Endothelial cell (in vitro differentiated cells): ENCODE measurements at places on chromosomes 6 and 20.

DNA sequence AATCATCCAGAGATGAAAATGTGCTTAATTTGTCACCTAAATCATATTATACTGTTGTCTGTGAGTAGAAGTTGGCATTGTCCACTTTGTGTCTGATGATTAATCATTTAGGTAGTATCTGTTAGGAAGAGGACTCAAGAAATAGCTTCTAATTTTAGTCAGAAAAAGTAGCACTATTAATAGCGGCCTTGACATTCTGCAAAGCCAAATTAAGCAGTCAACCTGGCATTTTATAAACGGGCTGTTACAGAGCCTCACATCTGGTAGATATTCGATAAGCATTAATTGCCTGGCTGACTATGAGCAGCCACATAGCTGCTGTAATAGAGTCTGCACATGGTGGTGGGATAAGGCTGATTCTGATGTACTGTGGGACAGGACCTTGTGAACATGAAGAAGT, 99.5 kb downstream of the KLHL32 start:
- no peak for DNase-seq

DNA sequence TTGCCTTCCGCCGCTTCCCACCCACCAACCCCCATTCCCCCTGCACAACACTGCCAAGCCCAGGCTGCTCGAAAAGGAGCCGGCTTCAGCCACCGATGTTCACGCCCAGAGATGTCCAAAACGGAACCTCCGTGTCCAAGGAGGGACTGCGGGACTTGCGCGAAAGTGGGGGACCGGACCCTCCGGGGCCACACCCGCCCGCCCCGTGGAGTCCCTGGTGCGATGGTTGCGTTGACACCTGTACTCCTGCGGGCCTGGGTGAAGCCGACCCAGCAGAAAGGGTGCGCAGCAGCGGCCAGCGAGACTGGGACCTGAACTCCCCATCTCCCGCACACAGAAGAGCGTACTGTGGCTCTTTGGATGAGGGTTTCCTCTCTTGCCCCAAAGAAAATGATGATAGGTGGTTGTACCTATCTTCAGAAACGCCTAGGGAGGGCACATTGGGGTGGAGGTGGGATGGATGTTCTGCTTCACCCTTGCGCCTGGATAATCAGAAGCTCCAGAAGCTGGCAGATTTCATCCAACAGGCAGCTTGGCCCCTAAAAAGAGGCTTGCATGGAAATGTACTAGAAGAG, 1.9 kb upstream of the VGLL2 start:
- DNase-seq: no peak

GRCh38 chr6:83853178-83854000, at the start of gene RIPPLY2:
Gene RIPPLY2 (plus strand): TSS chr6:83853360. CDS start chr6:83853417, 57 bp downstream.
- DNase-seq: peak; percentile 38

DNA sequence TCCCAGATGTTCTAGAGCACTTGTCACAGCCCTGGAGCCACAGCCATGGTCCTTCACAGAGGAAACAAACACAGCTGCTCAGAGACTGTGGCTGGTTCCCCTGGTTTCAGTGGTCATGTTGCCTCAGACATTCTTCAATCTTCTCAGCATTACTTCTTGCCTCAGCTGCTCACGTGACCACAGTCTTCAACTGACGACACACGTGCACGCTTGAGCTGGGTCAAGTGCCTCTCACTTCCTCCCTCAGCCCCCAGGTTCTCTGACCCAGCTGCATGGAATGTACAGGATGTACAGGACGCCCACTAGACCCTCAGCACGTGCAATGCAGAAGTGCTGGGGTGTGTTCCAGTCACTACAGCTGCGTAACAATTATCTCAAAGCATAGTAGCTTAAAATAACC, 159.8 kb upstream of the GGTLC1 start:
- DNase-seq: no peak

DNA sequence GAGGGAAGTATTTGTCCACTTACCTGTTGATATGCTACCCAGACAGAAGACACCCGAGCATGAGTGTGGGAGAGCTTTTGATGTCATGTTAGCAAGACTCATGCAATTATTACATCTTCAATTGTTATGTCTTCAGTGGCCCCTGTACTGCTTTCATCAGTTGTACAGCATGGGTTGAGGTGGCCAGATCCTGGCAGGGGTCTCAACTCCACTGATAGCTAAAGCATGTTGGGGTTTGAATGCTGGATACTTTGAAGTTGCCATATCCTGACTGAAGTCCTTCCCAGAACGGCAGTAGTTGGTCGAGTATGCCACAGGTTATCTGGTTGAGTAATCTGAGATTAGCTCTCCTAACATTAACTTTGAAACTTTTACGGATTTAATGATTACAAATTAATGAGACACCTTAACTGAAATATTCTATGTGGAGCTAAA, 46.7 kb downstream of the LRRN4 start:
- no peak for DNase-seq
